ENCODE measurements at places on chromosomes 6 and 20. TPM values are rescaled to one million over a fixed set of nuclear protein-coding genes. Genes with fewer than 3 reads are reported as not detected.

Gene SLC26A8
- 0.61 TPM for total RNA-seq

Gene C20orf144
- not detected for total RNA-seq

Gene LY6G5B
- 13.7 TPM for total RNA-seq

Gene VTA1
- 27.3 TPM for total RNA-seq

Gene FABP7
- total RNA-seq: 10.4 TPM

Gene CEBPB
- 296 TPM for total RNA-seq

Gene FERMT1
- 1.9 TPM for total RNA-seq

Gene CTNNBL1
- total RNA-seq: 47.3 TPM

Gene COL11A2
- 0.77 TPM for total RNA-seq

Gene RGL2
- 93.7 TPM for total RNA-seq

Gene MAS1
- not detected for total RNA-seq

Gene LTA
- 0.54 TPM for total RNA-seq

Gene NFATC2
- total RNA-seq: 8.7 TPM

Gene PRRC2A
- 157 TPM for total RNA-seq

Gene ULBP1
- total RNA-seq: 6.2 TPM

Gene EDN1
- total RNA-seq: 18.9 TPM

Gene SLC22A1
- 1.8 TPM for total RNA-seq

Gene PBOV1
- total RNA-seq: not detected

Gene MUCL3
- total RNA-seq: 3.6 TPM

Gene VGLL2
- total RNA-seq: not detected

Gene GCNT2
- 57.4 TPM for total RNA-seq

Gene NR2E1
- not detected for total RNA-seq

Gene HLA-DRB5
- total RNA-seq: 1.1 TPM

Gene PLG
- total RNA-seq: 1.7 TPM

Gene FRK
- 8.7 TPM for total RNA-seq

Gene BPI
- 1.8 TPM for total RNA-seq

Gene LSM14B
- total RNA-seq: 31.7 TPM

Gene AAR2
- 30.9 TPM for total RNA-seq

Gene PI16
- 3.8 TPM for total RNA-seq

Gene FAM83B
- total RNA-seq: 0.86 TPM

Gene OOEP
- total RNA-seq: 0.98 TPM

Gene ELOVL2
- 2.8 TPM for total RNA-seq

Gene TMEM244
- total RNA-seq: not detected

Gene RIPK1
- total RNA-seq: 21.9 TPM

Gene NEU1
- total RNA-seq: 53.2 TPM

Gene GABRR1
- not detected for total RNA-seq

Gene SLC35D3
- total RNA-seq: 0.54 TPM

Gene SLPI
- total RNA-seq: 1,312 TPM

Gene CGA
- not detected for total RNA-seq

Gene KIFC1
- total RNA-seq: 2.1 TPM

Gene TNFAIP3
- 79.8 TPM for total RNA-seq

Gene OPRL1
- total RNA-seq: 1.6 TPM

Gene TUBB2B
- total RNA-seq: 4.3 TPM

Gene ABRACL
- total RNA-seq: 19.8 TPM

Gene PI3
- total RNA-seq: 44.9 TPM

Gene CTAGE9
- not detected for total RNA-seq

Gene KLHDC3
- 46.3 TPM for total RNA-seq

Gene PACRG
- 26.6 TPM for total RNA-seq

Gene LRRC1
- 11.0 TPM for total RNA-seq

Gene CRYBG1
- total RNA-seq: 12.1 TPM

Gene RNF114
- 69.7 TPM for total RNA-seq

Gene CDH26
- total RNA-seq: 9.8 TPM

Data from lung (tissue), 17 donors.